ENCODE measurements at places on chromosomes 3 and 15.

GRCh38 chr15:67199881-67200763, 54.3 kb downstream of the AAGAB start:
- DNase-seq = no peak

- DNase-seq = no peak
Measured at GRCh38 chr3:115251509-115251908, 104.4 kb upstream of the ZBTB20 start.

GRCh38 chr3:156050918-156051317, 69.5 kb upstream of the KCNAB1 start:
- DNase-seq = no peak

GRCh38 chr3:186990878-186991308, 60.6 kb downstream of the ST6GAL1 start:
- DNase-seq = no peak

DNA sequence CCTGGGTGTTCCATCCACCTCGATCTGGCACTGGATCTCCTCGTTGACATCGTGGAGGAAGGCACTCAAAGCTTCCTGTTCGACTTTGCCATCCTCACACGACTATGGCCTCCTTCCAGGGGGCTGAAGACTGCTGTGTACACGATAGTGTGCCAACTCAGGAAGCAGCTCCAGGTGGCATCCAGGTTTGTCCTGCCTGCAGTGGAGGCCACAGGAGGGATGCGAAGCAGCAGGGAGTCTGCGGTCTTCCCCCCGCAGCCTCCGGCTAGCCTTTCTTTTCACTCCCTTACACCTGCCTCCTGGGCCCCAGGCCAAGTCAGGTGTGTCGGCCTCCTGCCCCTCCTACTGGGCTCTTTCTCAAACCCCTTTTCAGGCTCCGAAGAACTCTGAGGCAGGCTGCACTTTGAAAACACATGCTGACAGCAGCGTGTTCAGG, 32.2 kb downstream of the SYNM start:
- DNase-seq = no peak

DNA sequence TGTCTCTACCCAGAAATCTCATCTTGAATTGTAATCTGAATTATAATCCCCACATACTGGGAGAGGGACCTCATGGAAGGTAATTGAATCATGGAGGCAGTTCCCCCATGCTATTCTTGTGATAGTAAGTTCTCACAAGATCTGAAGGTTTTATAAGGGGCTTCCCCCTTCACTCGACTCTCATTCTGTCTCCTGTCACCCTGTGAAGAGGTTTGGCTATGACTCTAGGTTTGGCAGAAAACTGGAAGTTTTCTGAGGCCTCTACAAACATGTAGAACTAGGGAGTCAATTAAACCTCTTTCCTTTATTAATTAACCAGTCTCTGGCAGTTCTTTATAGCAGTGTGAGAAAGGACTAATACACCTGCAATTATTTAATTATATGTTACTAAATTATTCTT, 125.2 kb upstream of the TGFBR2 start:
- no peak for DNase-seq

Measured in stimulated activated CD4-positive, alpha-beta T cell treated with anti-CD3 and anti-CD28 coated beads, Interleukin-1b, Interleukin-23, amount 100 ng/mL, for 1 hour (primary cell).